Anterior cingulate cortex (tissue), 58 donors: ENCODE measurements at places on chromosomes 12 and 14.

- DNase-seq, result no peak
Measured at GRCh38 chr12:124420041-124420995, 125.4 kb downstream of the RFLNA start.

DNA sequence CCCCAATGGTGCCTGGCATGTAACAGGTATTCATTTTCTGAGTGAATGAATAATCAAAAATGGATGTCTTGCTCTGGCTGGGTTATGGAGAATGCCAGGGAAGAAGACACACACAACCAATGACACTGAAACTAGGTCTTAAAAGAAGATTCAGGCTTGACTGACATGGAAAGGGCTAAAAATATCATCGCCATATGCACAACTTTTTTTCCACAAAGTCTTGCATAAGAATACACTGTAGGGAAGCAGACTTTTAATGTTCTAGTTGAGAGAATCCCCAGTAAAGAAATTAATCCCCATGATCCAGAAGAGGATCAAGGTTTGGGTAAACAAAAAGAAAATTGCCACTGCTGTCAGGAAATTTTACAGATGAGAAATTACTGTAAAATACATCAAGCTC is 116.4 kb downstream of the SLC2A13 start:
- no peak for DNase-seq

- no peak for DNase-seq
Measured at GRCh38 chr14:89256951-89257350, 160.1 kb downstream of the FOXN3 start.

- DNase-seq, result no peak
Measured at GRCh38 chr12:109797905-109798669, 35.1 kb downstream of the TRPV4 start.

GRCh38 chr12:59113831-59114615 is 193.7 kb upstream of the LRIG3 start:
- peak; percentile 6 for DNase-seq

- DNase-seq, result no peak
Measured at GRCh38 chr12:12718853-12719252, 1.7 kb downstream of the CDKN1B start.

GRCh38 chr12:120239776-120240494 is 25.6 kb downstream of the PXN start:
- DNase-seq, result no peak

DNA sequence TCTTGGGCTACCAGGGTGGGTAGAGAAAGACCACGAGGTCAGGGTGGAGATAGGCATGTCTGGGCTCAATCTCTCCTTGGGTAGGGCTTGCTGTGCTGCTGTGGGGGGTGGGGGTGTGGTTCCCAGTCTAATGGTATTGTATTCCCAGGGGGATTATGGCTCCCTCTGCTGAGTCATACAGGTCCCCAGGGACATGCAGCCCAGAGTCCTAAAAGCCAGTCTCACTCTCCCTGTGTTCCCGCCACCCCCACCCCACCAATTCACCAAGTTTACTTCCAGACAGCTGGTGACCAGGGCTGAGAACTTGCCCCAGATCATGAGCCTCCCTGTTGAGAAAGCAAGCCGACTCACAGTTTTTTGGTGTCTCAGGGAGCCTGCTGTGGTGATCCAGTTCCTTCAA is 367.6 kb downstream of the C12orf75 start:
- DNase-seq, result no peak

- no peak for DNase-seq
Measured at GRCh38 chr12:106975993-106976658, 10.8 kb downstream of the MTERF2 start.
